Astrocyte of the cerebellum (primary cell): ENCODE measurements at places on chromosomes 3 and 15.

- DNase-seq: no peak
These were observed 3.6 kb downstream of the RTP2 start for GRCh38 chr3:187698499-187699399.

DNA sequence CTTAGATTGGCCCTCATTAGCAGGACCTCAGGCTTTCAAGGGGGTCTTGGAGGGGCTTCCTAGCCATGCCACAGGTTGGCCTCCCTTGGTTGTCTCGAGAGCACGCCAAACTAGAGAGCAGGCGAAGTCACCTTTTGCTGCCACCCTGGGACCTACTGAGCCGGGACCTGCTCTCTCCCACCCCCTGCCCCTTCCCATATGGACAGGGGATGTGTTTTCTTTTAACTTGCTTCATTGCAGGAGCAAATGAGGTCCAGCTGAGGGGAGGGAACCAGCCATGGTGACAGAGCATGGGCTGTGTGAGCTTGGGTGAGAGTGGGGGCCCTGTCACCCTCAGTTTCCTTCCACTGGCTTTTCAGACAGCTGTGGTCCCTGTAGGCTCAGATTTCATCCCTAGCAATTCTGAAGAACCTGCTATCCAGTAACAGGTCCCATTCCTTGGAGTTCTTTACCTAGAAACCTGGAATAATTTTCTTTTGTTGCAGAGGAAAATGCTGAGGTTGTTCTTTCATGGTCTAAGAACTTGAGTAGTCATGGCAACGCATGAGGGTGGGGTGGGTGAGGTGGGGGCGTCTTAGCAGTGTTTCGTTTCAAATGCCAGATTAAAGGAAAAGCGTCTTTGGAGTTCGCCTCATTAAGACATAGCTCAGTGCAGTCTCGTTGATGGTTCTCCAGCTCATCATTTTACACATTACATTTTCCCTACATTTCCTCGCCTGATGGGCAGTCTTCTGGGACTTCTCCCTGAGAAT, 20.1 kb upstream of the MAGEF1 start:
- no peak for DNase-seq

DNA sequence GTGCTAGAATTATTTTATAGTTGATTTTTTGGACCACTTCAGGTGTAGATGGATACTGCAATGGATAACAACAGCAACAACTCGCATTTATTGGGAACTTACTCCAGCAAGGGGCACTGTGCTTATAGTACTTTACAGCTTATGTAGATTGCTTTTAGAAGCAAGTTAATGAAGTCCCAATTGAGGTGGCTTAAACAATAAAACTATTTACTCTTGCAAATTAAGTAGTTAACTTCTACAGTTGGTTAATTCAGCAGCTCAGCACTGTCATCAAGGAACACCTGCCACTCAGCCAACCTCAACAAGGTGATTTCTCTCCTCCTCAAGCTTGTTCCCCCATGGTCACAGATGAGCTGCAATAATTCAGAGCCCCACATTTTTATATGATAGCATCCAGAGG, 124.1 kb downstream of the RASA2 start:
- no peak for DNase-seq

GRCh38 chr3:129122412-129123011, 908 bp upstream of the RAB43 start:
- DNase-seq: no peak

DNA sequence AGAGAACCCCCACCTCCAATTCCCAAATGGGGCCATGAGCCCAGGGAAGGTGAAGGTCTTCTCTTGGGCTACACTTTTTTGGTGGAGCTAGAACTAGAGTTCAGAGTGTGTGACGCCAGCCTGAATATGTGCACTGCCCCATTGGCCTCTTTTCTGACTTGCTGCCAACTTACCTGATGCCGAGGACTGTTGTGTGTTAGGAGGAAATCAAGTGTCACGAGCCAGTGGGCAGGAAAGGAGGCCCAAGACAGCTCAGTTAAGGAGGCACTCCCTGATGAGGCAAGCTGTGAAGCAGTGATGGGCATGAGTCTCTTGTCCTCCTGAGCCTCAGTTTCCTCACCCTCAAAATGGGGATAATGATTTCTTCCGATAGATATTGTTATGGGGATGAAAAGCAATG, 107.8 kb downstream of the ANP32A start:
- no peak for DNase-seq

DNA sequence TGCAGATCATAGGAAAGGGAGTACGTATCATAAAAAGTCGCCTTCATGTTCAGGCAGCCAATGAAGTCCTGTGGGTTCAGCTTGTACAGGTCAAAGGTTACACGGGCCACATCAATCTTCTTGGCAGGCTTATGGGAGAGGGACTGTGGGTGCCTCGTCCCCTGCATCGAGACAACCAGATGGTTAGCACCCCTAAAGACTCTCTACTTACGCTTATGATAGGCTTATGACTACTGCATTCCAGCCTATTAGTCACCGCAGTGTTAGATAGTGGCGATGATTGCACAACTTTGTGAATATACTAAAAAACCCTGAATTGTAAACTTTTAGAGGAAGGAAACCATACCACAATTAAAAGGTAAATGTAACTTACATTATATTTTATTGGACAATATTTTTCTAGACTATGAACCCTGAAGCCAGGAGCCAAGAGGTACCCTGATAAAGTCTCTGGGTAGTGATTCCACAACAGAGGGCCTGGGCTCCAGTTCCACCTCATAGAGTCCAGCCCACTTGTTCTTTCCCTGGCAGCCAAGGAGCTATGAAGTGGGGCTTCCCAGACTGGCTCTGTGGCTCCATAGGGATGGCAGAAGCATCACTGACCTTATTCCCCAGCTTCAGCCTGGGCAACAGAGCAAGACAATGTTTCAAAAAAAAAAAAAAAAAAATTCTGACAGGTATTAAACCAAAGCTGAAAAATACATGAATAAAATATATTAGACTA, 2.5 kb upstream of the FANCD2 start:
- DNase-seq: peak; percentile 45
